Activated T-cell treated with anti-CD3 and anti-CD28 coated beads, Interleukin-2, amount 50 U/mL, for 72 hours (primary cell): ENCODE measurements at places on chromosomes 16 and 17. TPM values are rescaled to one million over a fixed set of nuclear protein-coding genes. Genes with fewer than 3 reads are reported as not detected.

DNA sequence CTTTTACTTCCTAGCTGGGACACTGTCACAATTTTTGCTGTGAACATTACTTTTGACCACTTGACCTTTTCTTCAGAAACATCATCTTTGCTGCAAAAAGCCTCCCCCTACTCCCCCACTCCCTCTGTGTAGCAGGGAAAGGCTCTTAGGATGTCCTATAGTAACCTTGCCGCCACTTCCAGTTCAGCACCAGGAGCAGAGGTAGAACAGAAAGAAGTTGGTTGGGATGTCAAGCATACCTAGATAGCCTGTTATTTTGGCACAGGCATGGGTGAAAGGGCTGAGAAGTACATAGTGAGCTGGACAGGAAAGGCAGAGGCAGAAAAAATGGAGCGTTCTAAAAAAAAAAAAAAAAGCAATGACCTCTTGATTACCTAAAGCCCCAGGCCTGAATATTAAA is 31.3 kb downstream of the SMIM36 start:
- H3K27ac ChIP-seq: no peak overlapping the region
- no peak for DNase-seq
- no peaks in the 10 kb centered on the region for H3K4me1 ChIP-seq

GRCh38 chr16:54783226-54783625 is 147.4 kb upstream of the IRX5 start:
- no peaks in the 10 kb centered on the region for H3K4me1 ChIP-seq
- H3K27ac ChIP-seq: no peak overlapping the region
- H3K36me3 ChIP-seq: no peaks in the 10 kb centered on the region
- H3K27me3 ChIP-seq: no peaks in the 10 kb centered on the region
- H3K4me3 ChIP-seq: no peak overlapping the region

GRCh38 chr17:30555942-30556341 is 78.7 kb downstream of the GOSR1 start:
- peaks cover 6% of the 10 kb centered on the region for H3K4me1 ChIP-seq
- no peak overlapping the region for H3K4me3 ChIP-seq
- DNase-seq: no peak
- H3K27me3 ChIP-seq: no peaks in the 10 kb centered on the region

DNA sequence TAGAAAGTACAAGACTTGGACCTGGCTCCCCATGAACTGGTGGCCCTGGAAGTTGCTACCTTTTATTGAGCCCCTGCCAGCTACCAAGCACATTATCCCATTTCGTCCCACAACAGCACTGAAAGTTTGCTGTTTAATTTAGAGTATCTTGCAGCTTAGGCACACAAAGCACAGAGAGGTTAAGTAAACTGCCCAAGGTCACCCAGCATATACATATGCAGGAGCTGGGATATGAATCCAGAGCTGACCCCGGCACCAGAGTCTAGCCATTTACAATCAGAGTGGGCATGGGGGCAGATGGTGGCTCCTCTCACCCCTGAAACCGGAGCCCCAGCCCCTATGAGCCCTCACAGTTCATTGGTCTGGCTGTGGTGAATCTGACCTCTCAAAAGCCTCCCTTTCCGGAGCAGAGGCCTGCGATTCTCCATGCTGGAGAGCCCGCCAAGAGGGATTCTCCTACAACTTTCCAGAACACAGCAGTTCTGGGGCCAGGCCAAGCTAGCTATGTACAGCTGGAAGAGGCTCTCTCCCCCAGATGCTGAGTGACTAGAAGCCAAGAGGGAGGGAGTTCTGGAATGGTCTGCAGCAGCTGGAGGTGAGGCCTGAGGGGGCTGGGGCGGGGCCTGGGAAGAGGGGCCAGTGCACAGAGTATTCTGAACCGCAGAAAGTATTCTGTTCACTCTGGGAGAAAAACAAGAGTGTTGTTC is 58.3 kb downstream of the SREBF1 start:
- no peaks in the 10 kb centered on the region for H3K27me3 ChIP-seq
- H3K36me3 ChIP-seq: no peaks in the 10 kb centered on the region
- H3K4me3 ChIP-seq: no peak overlapping the region
- no peak overlapping the region for H3K27ac ChIP-seq
- H3K4me1 ChIP-seq: peaks cover 7% of the 10 kb centered on the region
- no peak for DNase-seq

- no peak overlapping the region for H3K4me3 ChIP-seq
- H3K27ac ChIP-seq: no peak overlapping the region
- no peaks in the 10 kb centered on the region for H3K4me1 ChIP-seq
- no peaks in the 10 kb centered on the region for H3K27me3 ChIP-seq
Measured at GRCh38 chr16:23357761-23358290, 55.7 kb downstream of the SCNN1B start.

CCDC40 gene
- 1.3 TPM for total RNA-seq

CLDN9 gene
- total RNA-seq: not detected

EVPL gene
- 0.09 TPM for total RNA-seq

PRSS33 gene
- not detected for total RNA-seq
